Temporal lobe (tissue), 4 donors: ENCODE measurements at places on chromosomes 4 and X. TPM values are rescaled to one million over a fixed set of nuclear protein-coding genes. Genes with fewer than 3 reads are reported as not detected.

Gene L1CAM
- 132 TPM for total RNA-seq

Gene RTL9
- total RNA-seq = 0.25 TPM

Gene TMEM35A
- total RNA-seq = 74.0 TPM

Gene PPP1R2C
- not detected for total RNA-seq

Gene BMX
- under 0.01 TPM for total RNA-seq

Gene HS6ST2
- total RNA-seq = 6.6 TPM
